ENCODE measurements at places on chromosomes 16 and 17.
A peak's percentile ranks its signal among the peaks of the same experiment; 100 is the strongest.

- H3K27me3 ChIP-seq, result no peaks in the 10 kb centered on the region
- no peak overlapping the region for H3K27ac ChIP-seq
- no peak for DNase-seq
- no peaks in the 10 kb centered on the region for H3K36me3 ChIP-seq
Measured at GRCh38 chr17:81259058-81259605, 20.0 kb downstream of the NDUFAF8 start.

DNA sequence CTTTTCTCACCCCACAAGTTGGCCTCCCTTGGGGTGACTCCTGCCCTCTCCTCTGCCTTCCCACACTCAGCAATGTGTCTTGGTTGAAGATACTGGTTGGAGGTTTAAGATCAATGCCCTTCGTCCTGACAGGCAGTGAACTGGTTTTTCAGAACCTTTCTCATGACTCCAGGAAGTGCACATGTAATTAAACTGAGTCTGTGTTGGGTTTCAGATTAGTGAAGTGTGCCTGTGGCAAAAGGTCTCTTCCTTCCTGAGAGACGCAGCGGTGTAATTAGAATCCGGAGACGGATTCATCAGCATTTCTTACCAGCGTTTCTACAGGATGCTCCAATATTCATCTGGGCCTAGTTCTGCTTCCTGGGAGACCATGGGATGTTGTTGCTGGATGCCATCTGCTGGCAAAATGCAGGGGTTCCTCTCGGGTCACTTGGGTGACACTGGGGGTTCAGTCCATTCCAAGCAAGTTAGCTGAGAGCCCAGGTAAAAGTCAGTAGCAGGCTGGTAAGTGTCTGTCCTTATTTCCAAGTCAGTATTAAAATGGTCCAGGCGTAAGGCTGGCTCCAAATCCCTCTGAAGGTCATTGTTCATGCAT is 233.3 kb downstream of the XYLT1 start:
- no peaks in the 10 kb centered on the region for H3K27me3 ChIP-seq
- peaks cover 2% of the 10 kb centered on the region for H3K36me3 ChIP-seq
- no peak overlapping the region for H3K4me3 ChIP-seq
- DNase-seq, result no peak

- H3K36me3 ChIP-seq, result no peaks in the 10 kb centered on the region
- no peaks in the 10 kb centered on the region for H3K4me1 ChIP-seq
- no peak for DNase-seq
- no peak overlapping the region for H3K27ac ChIP-seq
Measured at GRCh38 chr16:15807603-15808009, 49.2 kb downstream of the MYH11 start.

DNA sequence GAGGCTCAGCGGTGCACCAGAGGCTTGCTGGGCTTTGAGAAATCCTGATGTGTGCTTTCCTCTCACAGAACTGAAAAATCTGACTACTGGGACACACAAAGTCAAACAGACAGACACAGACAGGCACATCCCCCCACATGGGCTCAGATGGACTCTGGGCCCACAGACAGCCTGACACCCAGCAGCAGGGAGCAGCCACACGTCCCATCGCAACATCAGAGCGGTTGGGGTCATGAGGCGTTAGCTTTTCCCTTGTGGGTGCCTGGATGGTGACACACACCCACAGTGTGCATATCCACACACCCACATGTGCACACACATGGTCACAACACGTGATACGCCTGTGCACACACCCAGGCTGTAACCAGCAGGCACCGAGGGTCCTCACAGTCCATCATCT is 6.3 kb downstream of the SPNS3 start:
- no peak for DNase-seq
- peaks cover 13% of the 10 kb centered on the region for H3K4me1 ChIP-seq
- H3K36me3 ChIP-seq, result no peaks in the 10 kb centered on the region
- no peaks in the 10 kb centered on the region for H3K27me3 ChIP-seq
- no peak overlapping the region for H3K4me3 ChIP-seq
- no peak overlapping the region for H3K27ac ChIP-seq

GRCh38 chr17:78142119-78142861 is 3.9 kb upstream of the C17orf99 start:
- H3K27ac ChIP-seq, result no peak overlapping the region
- H3K36me3 ChIP-seq, result no peaks in the 10 kb centered on the region
- no peaks in the 10 kb centered on the region for H3K27me3 ChIP-seq
- H3K4me1 ChIP-seq, result peaks cover 50% of the 10 kb centered on the region
- H3K4me3 ChIP-seq, result no peak overlapping the region

DNA sequence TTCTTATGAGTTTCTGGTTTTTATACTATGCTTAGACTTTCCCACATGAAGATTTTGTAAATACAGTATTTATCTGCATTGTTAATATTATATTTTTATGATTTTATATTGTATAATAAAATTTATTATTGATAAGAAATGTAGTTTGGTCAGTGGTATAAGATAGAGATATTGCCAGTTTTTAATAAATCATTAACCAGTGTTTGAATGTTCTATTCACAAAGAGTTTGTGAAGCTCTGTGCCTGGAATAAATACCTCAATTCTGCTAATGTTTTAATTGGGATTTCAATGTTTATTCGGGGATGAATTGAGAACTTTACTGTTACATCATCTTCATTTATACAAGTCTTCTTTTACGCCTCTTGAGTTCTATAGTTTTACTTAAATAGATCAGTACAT is 16.9 kb downstream of the COX10 start:
- H3K27ac ChIP-seq, result no peak overlapping the region
- peaks cover 30% of the 10 kb centered on the region for H3K4me1 ChIP-seq
- no peak overlapping the region for H3K4me3 ChIP-seq
- H3K27me3 ChIP-seq, result no peaks in the 10 kb centered on the region

- H3K27ac ChIP-seq, result peak overlapping the region; percentile 90
- H3K36me3 ChIP-seq, result no peaks in the 10 kb centered on the region
- peaks cover 29% of the 10 kb centered on the region for H3K4me1 ChIP-seq
- H3K4me3 ChIP-seq, result peak overlapping the region; percentile 82
Measured at GRCh38 chr16:89505204-89506112, 2.7 kb upstream of the SPG7 start.

DNA sequence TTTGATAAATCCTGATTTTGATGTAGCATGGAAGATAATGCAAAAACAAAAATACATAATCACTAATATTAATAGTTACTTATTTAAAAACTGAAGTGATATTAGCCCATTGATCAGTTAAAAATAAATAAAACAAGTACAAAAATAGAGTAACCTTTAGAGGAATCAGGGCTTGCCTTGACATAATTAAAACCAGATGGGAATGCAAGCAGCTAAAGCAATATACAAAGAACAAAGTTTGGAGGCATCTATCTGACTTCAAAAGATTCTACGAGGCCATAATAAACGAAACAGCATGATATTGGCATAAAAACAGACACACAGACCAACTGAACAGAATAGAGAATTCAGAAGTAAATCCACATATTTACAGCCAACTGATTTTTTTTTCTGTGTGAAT is 15.0 kb upstream of the HEATR3 start:
- no peak overlapping the region for H3K4me3 ChIP-seq
- no peaks in the 10 kb centered on the region for H3K4me1 ChIP-seq
- H3K27me3 ChIP-seq, result peaks cover 7% of the 10 kb centered on the region
- no peaks in the 10 kb centered on the region for H3K36me3 ChIP-seq

- no peak overlapping the region for H3K4me3 ChIP-seq
- H3K27ac ChIP-seq, result no peak overlapping the region
- no peaks in the 10 kb centered on the region for H3K27me3 ChIP-seq
- H3K36me3 ChIP-seq, result no peaks in the 10 kb centered on the region
- DNase-seq, result no peak
- H3K4me1 ChIP-seq, result no peaks in the 10 kb centered on the region
Measured at GRCh38 chr17:79950306-79950705, 85.4 kb downstream of the TBC1D16 start.

DNA sequence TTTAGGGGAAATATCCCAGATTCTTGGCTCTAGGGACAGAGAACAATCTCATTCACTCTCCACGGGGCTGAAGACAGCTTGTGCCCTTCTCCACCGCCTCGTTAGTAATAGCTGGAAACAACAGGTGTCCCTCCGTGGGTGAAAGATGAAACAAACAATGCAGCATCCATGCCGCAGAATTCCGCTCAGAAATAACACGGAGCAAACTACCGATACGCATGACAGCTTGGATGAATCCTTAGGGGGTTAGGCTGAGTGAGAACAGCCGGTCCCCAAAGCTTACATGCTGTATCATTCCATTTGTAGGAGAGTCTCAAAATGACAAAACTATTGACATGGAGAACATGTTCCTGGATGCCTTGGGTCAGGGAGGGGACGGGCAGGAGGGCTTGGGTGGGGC is 29.4 kb upstream of the CACNG1 start:
- no peak overlapping the region for H3K27ac ChIP-seq
- H3K27me3 ChIP-seq, result peaks cover 14% of the 10 kb centered on the region
- H3K4me1 ChIP-seq, result no peaks in the 10 kb centered on the region
- DNase-seq, result no peak
- H3K4me3 ChIP-seq, result no peak overlapping the region
- H3K36me3 ChIP-seq, result no peaks in the 10 kb centered on the region

- H3K27ac ChIP-seq, result no peak overlapping the region
- peaks cover 15% of the 10 kb centered on the region for H3K4me1 ChIP-seq
- H3K36me3 ChIP-seq, result no peaks in the 10 kb centered on the region
- peak; percentile 66 for DNase-seq
Measured at GRCh38 chr17:76968707-76969597, 100.7 kb downstream of the MGAT5B start.

GRCh38 chr17:18323507-18324139 is 8.5 kb downstream of the SMCR8 start:
- H3K4me1 ChIP-seq, result peaks cover 40% of the 10 kb centered on the region
- H3K4me3 ChIP-seq, result no peak overlapping the region
- H3K27me3 ChIP-seq, result no peaks in the 10 kb centered on the region
- DNase-seq, result no peak
- no peak overlapping the region for H3K27ac ChIP-seq

GRCh38 chr17:78301821-78302213 is 58.1 kb downstream of the SOCS3 start:
- no peaks in the 10 kb centered on the region for H3K36me3 ChIP-seq
- DNase-seq, result no peak
- H3K27ac ChIP-seq, result no peak overlapping the region
- no peaks in the 10 kb centered on the region for H3K27me3 ChIP-seq
- peaks cover 10% of the 10 kb centered on the region for H3K4me1 ChIP-seq

DNA sequence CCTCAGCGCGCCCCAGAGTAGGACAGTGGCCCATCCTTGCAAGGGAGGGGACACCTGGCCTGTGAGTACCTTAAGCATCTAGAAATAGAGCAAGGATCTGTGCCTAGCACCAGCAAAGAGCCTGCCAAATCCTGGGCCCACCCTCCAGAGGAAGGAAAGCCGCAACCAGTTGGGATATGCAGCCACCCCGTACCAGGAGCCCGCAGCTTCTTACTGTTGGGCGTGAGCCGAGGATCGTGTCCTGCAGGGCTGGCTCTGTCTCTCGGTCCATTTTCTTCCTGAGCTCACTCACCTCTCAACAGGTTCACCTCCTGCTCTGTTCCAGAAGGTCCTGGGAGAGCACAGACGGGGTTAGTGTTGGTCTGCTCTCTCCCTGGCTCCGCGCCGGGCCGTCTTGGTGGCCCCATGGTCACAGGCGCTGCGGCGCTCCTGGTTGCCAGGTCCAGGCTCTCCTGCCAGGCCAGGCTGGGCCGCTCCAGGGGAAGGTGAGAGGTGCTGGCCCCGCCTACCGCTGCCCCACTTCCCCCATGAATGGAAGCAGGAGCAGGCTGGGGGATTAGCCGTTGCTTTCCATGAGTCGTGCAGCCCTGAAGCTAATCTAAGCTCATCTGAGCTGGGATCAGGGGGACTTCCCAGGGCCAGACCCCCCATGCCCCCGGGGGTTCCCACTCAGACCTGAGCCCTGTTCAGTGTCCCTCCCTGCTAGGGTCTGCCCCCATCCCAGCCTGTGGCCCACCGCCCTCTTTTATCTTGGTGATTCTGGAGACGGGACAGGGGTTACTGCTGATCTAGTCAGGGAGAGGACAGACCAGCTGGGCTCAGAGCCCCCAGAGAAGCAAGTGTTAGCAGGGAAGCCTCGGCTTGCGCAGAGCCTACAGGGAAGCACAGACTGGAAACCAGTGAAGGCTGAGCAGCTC is 12.7 kb downstream of the ENDOV start:
- H3K27me3 ChIP-seq, result no peaks in the 10 kb centered on the region
- peaks cover 15% of the 10 kb centered on the region for H3K4me1 ChIP-seq
- H3K27ac ChIP-seq, result no peak overlapping the region
- H3K4me3 ChIP-seq, result no peak overlapping the region

DNA sequence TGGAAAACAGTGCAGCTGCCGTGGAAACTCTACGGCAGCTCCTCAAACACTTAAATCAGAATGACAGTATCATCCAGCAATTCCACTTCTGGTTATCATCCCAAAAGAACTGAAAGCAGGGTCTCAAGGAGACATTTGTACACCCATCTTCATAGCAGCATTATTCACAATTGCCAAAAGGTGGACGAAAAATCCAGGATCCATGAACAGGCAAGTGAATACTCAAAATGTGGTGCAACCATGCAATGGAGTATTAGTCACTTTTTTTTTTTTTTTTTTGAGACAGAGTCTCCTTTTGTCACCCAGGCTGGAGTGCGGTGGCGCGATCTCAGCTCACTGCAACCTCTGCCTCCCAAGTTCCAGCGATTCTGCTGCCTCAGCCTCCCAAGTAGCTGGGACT is 10.6 kb upstream of the AATK start:
- no peaks in the 10 kb centered on the region for H3K36me3 ChIP-seq
- no peaks in the 10 kb centered on the region for H3K4me1 ChIP-seq
- H3K27ac ChIP-seq, result no peak overlapping the region

DNA sequence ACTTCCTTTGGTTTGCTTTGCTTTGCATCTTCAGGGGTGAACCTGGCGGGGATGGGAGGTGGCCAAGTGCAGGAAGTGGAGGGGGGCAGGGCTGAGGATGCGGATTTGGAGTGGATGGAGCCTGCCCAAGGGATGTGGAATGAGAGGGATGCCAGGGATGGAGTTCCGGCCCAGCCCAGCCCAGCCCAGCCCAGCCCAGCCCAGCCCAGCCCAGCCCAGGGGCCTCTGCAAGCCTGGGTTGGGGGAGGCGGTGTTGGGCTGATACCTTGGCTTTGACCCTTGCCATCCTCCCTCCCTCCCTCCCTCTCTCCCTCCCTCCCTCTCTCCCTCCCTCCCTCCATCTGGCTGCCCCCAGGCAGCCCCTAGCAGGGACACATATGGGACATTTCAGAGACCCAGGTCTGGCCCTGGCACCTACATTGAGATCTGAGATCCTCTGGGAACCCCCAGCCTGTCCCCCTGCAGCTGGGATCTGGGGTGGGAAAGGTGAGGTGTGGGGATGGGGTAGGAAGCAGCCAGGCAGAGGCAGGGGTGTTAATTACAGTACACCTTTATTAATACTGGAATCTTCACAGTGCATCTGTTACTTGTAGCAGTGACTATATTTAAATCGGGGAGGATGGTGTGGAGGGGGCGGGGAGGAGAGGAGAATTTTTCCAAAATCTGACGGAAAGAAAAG is 14.5 kb downstream of the IL34 start:
- no peak for DNase-seq
- no peaks in the 10 kb centered on the region for H3K4me1 ChIP-seq
- no peaks in the 10 kb centered on the region for H3K36me3 ChIP-seq
- H3K27ac ChIP-seq, result no peak overlapping the region
